GM23248 (cell line): ENCODE measurements at places on chromosomes 5 and 9. TPM values are rescaled to one million over a fixed set of nuclear protein-coding genes. Genes with fewer than 3 reads are reported as not detected.
A peak's percentile ranks its signal among the peaks of the same experiment; 100 is the strongest.

DNA sequence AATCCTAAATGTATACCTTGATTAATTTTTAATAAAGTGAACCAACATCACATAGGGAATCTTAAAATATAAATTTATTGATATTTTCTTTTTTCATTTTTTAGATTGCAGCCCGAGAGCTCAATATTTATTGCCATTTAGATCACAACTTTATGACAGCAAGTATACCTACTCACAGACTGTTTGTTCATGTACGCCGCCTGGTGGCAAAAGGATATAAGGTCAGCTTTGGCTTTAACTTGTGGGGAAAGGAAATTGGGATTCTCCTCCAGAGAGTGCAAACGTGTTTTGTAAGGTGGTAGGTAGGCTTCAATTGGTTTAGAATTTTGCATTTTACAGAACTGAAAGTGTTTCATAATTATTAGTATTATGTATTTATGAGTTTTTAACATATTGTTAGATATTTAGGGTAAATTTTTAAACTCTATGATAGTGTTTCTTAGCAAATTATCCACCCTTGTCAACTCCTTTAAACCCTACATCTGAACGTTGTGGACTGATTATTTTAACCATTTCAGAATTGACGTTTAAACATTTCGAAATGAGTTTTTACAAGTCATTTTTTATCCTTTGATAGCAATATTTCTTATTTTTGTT lies 17.5 kb upstream of the DHFR start:
- DNase-seq: peak; percentile 79

- DNase-seq: no peak
These were observed 4.6 kb upstream of the RNU6ATAC start for GRCh38 chr9:134168757-134169550.

SH3GL2 gene
- total RNA-seq: not detected in 2 replicates

GRCh38 chr9:23830476-23830805 lies 4.4 kb upstream of the ELAVL2 start:
- DNase-seq: no peak

GRCh38 chr5:61370506-61370905 lies 38.4 kb downstream of the ZSWIM6 start:
- no peak for DNase-seq

ADGRV1 gene
- not detected in 2 replicates for total RNA-seq

GABRA1 gene
- total RNA-seq: not detected in 2 replicates

CBY3 gene
- not detected in 2 replicates for total RNA-seq

DNA sequence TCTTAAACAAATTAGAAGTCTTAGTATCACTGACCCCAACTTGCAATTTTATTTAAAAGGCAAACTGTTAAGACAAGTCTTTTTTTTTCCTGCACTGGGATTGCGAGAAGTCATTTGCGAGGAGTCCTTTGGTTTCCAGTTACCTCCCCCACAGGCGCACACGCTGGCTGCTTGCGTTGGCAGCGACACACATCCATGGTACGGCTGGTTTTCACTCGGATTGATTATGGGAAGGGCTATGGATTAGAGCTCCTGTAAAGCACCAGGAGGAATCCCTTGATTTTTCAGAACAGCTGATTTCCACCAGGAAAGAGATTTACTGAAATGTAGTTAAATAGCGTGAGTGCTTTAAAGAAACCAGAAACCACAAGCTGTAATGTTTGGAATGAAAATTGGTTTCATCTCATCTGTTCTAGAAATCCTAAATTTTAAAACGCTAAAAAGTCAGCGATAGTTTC lies 737 bp downstream of the SLC1A3 start:
- peak; percentile 73 for DNase-seq

- DNase-seq: no peak
These were observed 80.0 kb upstream of the SNX2 start for GRCh38 chr5:122694884-122695283.

DNA sequence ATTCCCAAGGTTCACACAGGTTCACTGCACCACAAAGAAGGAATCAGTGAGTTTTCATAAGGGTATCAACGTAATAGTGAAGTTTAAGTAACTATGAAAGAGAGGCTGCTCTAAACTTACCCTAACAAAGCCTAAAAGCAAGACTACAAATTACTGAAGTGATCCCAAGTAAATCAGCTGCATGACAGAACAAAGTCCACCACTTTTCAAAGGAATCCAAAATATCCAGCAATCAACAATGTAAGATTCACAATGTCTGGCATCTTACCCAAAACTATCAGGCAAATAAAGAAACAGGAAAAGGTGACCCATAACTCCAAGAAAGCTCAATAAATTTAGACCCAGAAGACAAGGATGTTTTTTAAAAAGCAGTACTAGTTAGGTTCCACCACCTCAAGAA lies 70.1 kb downstream of the GNAQ start:
- peak; percentile 38 for DNase-seq

BRIX1 gene
- 22.5 and 39.7 TPM in 2 replicates for total RNA-seq

DNA sequence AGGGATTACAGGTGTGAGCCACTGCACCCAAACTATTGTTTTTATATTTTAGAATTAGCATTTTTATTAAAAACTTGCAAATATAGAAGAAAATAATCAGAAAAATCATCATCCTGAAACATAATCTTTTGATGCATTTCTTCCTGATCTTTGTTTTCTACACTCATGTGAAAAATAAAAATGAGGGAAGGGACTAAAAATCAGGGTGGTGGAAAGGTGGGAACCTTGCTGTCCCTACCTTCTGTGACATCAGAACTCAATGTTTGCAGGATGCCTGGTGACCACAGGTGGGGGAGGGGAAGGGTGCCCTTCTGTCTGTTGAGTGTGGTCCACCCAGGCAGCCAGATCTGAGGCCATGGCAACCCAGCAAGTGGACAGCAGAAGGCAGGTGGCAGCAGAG lies at the start of gene SMIM23:
Gene SMIM23 (plus strand): TSS at position 301 of the 400 bp plus-strand sequence. CDS start 55 bp downstream, at position 356.
- no peak for DNase-seq
